Stimulated activated CD4-positive, alpha-beta T cell treated with anti-CD3 and anti-CD28 coated beads, Interleukin-1b, Interleukin-23, amount 100 ng/mL, for 1 hour (primary cell): ENCODE measurements at places on chromosomes 7 and 10.

- DNase-seq = no peak
Observed at GRCh38 chr10:103111918-103112877, 80.9 kb downstream of the NT5C2 start.

- no peak for DNase-seq
Observed at GRCh38 chr7:25807086-25807611, 344.8 kb upstream of the NFE2L3 start.

DNA sequence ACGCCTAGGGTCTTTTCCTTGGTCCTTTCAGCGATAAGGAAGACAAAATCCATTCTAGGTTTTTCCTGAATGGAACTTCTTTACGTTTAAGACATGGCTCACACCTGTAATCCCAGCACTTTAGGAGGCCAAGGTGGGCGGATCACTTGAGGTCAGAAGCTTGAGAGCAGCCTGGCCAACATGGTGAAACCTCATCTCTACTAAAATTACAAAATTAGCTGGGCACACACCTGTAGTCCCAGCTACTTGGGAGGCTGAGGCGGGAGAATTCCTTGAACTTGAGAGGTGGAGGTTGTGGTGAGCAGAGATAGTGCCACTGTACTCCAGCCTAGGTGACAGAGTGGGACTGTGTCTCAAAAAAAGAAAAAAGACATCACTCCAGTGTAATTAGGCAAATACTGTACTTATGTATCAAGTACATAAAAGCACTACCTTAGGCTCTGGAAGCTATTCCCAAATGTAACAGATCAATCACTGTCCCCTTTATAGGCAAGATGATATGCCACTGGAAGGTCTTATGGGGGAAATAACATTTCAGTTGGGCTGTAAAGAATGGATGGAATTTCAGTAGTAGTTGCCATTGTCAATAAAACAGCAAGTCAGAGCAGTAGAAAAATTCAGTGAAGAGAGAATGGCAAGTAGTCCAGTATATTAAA lies 5.7 kb downstream of the STK17A start:
- no peak for DNase-seq

GRCh38 chr7:26060733-26061677 lies 91.0 kb upstream of the NFE2L3 start:
- no peak for DNase-seq

- DNase-seq = no peak
Observed at GRCh38 chr10:122072491-122072890, 83.5 kb downstream of the TACC2 start.
